ENCODE measurements at places on chromosomes 3 and 15.

GRCh38 chr15:47136236-47136635 is 581.1 kb upstream of the SEMA6D start:
- no peak for DNase-seq

GRCh38 chr3:38207254-38208003 is 42.1 kb downstream of the OXSR1 start:
- no peak for DNase-seq

DNA sequence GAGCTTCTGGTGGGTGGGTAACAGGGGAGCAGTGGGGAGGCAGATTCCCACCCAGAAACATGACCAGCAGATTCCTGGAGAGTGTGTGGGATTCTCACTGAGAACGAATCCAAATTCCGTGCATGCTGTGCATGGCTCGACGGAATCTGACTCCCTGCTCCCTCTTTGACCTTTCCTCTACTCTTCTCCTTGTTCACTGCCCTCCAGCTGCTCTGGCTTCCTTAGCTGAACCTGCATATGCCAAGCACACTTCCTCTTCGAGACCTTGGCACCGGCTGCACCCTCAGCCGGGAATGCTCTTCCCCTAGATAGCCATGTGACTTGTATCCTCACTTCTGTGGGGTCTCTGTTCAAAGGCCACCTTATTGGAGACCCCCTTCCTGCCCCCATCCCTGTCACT is 6.3 kb downstream of the INSYN1 start:
- no peak for DNase-seq

GRCh38 chr3:112984485-112984884 is 6.3 kb upstream of the GTPBP8 start:
- DNase-seq, result no peak

DNA sequence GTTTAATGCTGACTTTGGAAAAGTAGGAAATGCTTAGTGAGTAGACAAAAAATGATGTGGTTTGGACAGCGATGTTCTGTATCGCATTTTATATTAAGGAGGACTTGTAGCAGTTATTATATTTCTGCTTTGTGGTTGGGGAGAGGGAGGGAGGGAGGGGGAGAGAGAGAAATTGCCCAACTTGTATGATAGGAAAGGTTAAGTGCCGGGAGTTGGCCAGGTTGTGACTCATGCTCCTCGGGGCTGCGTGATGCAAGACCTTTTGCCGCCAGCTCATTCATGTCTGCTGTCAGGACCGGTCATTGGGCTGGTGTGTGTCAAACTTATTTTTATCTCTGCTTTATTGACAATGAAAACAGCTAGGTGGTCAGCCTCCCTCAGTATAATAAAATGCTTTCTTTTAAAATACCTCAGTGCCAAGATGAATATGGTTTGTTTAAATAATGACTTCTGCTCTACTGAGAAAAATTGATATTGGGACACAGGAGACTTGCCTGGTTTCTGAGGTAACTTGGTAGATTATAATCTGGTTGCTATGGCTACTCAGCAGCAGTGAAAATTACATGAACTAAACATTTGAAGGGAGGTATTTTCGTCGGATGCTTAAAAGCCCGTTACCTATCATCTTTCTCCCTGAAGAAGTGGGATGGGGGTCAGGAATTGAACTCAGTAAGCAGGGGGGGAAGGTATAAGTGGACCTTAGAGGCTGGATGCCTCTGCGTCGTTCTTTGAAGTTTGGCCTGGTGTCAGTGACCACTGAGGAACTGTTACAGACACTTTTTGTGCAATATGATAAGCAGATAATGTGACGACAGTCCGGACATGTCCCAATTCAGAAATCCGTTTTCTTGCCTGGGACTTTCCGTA is 90.7 kb downstream of the FNDC3B start:
- no peak for DNase-seq

DNA sequence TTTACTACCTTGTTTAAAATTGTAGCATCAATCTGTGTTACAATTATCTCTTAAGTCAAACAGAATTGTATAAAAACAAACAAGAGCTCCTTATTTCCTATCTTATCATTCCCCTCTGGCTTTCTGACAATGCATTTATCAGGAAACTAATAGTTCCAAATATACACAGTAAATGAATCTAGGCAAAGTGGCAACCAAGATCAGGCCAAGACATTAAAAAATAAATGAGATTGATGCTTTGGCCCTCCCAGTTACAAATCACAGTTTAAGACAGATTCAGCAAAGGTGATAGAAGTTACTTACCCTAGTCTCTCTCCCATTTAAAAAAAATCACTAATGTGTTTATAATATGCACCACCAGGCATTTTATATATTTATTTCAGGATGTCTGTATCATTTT is 236.7 kb downstream of the EPHA3 start:
- no peak for DNase-seq

DNA sequence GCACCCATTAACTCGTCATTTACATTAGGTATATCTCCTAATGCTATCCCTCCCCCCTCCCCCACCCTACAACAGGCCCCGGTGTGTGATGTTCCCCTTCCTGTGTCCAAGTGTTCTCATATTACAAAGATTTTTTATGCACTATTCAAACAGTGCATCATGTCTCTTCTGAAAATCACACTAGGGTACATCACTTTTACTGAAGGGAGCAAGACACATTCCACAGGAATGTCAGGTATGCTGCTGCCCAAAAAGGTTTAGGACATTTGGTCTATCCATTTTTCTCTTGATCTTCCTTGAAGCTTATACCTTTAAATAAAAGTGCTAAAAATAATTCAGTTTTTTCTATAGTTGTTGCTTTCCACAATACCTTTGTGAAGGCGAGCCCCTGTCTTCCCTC is 9.2 kb upstream of the EPHA3 start:
- no peak for DNase-seq

DNA sequence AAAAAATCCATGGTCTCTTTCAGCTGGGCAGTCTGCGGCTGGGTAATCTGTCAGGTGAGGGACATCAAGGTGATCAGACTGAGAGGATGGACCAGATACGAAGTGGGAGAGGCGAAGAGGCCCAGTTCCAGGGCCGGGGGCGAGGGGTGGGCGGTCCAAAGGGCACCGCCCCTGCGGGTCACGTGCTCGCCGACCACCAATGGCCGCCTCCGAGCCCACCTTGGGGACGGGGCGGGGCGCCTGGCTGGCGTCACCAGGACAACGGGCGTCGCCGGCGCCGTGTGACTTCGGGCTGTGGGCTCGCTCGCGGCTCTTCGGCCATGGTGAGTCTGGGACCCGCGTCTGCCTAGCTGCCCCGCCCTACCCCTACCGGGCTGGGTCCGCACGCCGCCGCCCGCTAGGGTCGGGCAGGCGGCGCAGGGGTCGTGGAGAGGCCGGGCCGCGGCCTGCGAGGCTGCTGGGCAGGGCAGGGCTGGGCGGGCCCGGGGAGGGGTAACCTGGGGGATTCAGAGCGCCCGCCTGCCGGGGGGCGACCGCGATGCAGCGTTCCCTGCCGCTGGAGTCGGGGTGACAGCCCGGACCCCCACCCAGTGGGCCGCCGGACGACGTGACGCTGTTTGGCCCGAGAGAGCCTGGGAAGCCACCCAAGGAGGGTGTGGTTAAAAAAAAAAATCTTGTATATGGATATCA is at the start of gene FBXL2:
TSS of gene FBXL2 (plus strand) at position 250 of the 690 bp plus-strand sequence. CDS start at position 321, 71 bp downstream.
- no peak for DNase-seq

Measured in NCI-H1694 treated with DMSO at 0.1 percent for 48 hours (cell line).